ENCODE measurements at places on chromosomes 11 and 22. TPM values are rescaled to one million over a fixed set of nuclear protein-coding genes. Genes with fewer than 3 reads are reported as not detected.

The PLAAT2 gene
- not detected for total RNA-seq

The IL17REL gene
- not detected for total RNA-seq

DNA sequence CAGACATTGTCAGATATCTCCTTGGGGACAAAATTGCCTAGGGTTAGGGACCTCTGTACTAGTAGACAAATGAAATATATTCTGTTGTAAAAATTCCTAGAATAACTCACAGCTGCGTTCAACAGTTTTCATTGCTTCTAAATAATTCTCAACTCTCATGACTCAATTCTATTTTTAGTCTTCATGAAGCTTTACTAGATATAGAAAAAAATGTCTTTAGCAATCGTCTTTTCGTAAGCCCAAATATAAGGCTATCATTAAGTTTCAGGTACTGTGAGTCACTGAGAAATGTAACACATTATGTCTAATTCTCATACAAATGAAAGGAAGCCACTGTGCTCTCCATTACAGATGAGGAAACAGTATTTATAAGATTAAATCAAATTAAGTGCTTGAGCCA lies 6.4 kb downstream of the MMP12 start:
- peak; percentile 44 for DNase-seq

The MAFF gene
- total RNA-seq = 24.2 TPM

- no peak for DNase-seq
Measured at GRCh38 chr22:31038686-31039085, 42.4 kb upstream of the SMTN start.

- DNase-seq = peak; percentile 73
Measured at GRCh38 chr22:41305646-41306045, 4.3 kb downstream of the ZC3H7B start.

- no peak for DNase-seq
Measured at GRCh38 chr22:47625531-47626427, 863.3 kb downstream of the TBC1D22A start.

GRCh38 chr11:13917264-13917663 lies 45.3 kb upstream of the SPON1 start:
- DNase-seq = no peak

- DNase-seq = no peak
Measured at GRCh38 chr11:64784813-64785581, 6.7 kb upstream of the SF1 start.

The UBASH3B gene
- 48.0 TPM for total RNA-seq

GRCh38 chr22:48090332-48090672 lies 1327.9 kb downstream of the TBC1D22A start:
- DNase-seq = no peak

- DNase-seq = peak; percentile 100
Measured at GRCh38 chr11:36149538-36150242, 139.5 kb downstream of the COMMD9 start.

The ARAP1 gene
- total RNA-seq = 38.0 TPM

DNA sequence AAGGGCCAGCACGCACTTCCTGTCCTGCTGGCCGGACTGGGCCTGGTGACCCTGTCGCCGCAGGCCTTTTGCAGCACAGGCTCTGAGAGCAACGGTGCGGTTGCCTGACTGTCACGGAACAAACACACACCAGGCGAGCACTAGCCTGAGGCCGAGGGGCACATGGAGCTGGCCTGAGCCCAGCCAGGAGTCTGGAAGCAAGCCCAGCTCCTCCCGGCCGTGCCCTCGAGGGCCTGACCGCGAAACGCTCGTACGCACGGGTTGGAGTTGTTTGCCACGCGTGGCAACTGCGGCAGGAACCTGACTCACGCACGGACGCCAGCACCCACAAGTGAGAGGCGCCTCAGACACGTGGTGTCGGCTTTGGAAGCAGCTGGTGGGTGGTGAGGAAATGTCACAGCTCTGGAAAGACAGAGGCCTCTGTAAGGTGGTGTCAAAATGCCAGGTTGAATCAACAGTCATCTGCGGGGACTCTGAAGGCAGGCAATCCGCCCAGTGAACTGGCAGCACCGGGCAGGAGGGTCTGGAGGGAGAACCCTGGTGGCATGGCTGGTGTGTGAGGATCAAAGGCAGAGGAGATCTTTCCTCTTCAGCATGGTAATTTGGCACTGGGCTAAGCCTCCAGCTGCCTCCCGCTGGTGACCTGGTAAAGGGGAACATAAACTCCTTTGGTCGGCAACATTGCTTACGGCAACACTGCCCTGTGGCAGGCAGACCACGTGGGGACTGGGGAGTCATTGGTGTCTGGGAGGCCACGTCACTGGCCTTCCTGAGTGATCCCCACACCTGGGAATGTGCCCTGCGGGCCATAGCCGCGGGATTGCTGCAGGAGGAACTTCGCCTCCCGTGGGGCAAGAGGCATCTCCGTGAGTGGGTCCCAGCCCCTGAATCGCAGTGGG lies 15.3 kb upstream of the IL17REL start:
- peak; percentile 13 for DNase-seq

- DNase-seq = no peak
Measured at GRCh38 chr11:133930767-133931448, 25.9 kb downstream of the IGSF9B start.

DNA sequence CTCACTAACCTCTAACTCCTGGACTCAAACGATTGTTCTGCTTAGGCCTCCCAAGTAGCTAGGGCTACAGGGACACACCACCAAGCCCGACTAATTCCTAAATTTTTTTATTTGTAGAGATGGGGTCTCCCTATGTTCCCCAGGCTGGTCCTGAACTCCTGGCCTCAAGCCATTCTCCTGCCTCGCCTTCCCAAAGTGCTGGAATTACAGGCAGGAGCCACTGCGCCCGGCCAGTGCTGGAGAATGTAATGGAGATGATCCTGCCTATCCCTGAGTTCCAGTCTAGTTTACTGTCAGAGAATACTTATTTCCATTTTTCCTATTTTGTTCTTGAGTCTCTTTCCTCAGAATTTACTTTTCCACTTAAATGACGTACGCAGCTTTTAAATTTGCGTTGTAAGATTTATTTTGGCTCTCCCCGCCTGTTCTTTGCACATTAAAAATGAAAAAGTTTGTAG lies at the start of gene CHEK1:
Gene CHEK1 (plus strand): TSS at position 408 of the 458 bp plus-strand sequence. CDS start 1,606 bp downstream, outside the sequence.
- no peak for DNase-seq

The MOGAT2 gene
- total RNA-seq = not detected

GRCh38 chr22:27264184-27264583 lies 537.4 kb downstream of the MN1 start:
- DNase-seq = no peak

The CECR2 gene
- total RNA-seq = not detected

GRCh38 chr11:68581439-68581838 lies 102.9 kb upstream of the GAL start:
- no peak for DNase-seq

The CADM1 gene
- total RNA-seq = 62.2 TPM

The C11orf97 gene
- not detected for total RNA-seq

DNA sequence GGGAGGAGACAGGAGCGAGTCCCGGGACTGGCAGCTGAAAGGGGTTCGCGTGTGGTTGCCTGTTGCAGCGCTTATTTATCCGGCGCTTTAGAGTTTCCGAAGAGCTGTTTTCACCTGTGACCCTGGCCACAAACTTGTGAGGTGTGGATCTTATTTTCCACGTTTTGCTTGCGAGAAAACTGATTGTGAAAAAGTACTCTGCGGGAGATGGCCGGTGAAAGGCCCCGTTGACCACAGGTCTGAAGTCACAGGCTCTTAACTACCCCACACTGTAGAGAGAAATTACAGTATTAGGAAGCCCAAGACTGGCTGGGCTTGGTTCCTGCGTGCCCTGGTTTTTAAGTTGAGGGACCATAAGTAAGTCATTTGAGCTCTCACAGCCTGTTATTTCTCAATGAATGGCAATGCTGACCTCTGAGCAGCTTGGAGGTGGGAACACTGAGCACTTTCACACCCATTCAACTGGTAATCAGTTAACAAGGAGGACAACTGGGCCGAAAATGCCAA lies 379 bp upstream of the RAB38 start:
- peak; percentile 7 for DNase-seq

All from IMR-90 (cell line).